ENCODE measurements at places on chromosomes 12 and 14.

GRCh38 chr12:107397890-107398500 lies 287.6 kb upstream of the PWP1 start:
- no peak for DNase-seq

DNA sequence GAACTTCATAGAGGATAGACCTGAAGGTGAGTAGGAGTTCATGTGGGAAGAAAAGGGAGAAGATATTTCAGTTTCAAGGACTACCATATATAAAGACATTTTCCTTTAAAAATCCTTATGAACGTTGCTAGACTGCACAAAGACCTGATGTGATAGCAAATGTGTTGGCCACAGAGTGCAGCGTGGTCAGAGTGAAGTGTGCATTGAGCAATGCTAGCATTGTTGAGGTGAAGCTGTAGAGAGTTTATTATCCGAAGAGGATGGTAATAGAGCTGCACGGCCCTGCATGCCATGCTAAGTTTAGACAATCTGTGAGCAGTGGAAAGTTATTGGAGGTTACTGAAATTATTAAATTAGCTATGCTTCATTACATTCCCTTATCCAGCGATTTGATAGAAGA lies 413.0 kb downstream of the CCDC91 start:
- no peak for DNase-seq

- DNase-seq = no peak
Observed at GRCh38 chr12:51721282-51721940, 127.1 kb downstream of the FIGNL2 start.

- no peak for DNase-seq
Observed at GRCh38 chr12:3152011-3152511, 74.9 kb downstream of the TSPAN9 start.

DNA sequence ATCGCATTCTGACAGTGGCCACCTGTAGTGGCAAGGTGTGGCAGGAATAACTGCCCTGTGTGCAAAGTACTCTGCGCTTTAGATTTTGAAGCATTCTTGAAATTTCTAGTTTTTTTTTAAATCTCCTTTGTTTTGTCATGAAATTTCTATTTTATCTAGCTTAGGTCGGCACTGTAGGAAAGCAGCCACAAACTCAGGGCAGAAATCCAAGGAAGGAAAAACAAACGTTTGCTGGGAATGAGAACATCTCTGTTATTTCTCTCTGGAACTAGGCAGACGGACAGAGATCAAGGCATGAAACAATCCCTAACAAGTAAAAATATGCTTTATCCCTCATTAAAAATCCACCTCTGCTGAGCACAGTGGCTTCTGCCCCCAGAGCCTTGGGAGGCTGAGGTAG lies 1.3 kb upstream of the NR2C1 start:
- DNase-seq = no peak

DNA sequence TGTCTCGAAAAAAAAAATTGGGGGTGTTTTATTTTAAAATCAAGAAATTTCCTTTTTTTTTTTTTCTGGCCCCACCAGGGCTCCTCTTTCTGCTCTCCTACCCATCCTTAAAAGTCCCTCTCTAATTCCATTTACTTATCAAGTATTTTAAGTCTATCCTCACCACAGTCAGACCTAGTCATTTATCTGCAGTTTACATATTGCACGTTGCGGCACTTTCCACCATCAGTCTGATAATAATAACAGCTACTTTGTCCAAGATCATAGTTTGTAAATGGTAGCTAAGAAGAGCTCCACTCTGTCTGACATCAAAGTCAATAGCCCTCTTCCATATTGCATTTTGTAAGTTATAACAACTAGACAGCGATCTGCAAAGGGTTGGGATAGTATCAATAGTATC lies 23.6 kb upstream of the CAND1 start:
- DNase-seq = no peak

GRCh38 chr12:23008623-23009022 lies 383.7 kb downstream of the ETNK1 start:
- DNase-seq = no peak

GRCh38 chr12:57882575-57882974 lies 36.0 kb upstream of the CTDSP2 start:
- DNase-seq = no peak

DNA sequence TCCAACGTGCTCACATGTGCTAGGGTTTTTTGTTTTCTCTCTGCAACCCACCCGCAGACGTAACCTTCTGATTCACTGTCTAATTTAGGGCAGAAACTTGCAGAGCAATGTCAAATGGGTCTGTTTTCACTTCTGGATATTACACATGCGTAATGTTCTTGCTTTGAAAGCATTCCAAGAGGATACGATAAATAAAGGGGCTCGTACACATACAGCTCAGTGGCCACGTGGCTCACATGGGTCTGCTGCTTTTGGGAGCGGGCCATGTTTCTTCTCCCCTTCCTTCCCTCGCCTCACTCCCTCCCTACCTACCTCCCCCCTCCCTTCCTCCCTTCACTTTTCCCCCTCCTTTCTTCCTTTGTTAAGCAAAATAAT lies 23.4 kb downstream of the CACNA1C start:
- DNase-seq = no peak

DNA sequence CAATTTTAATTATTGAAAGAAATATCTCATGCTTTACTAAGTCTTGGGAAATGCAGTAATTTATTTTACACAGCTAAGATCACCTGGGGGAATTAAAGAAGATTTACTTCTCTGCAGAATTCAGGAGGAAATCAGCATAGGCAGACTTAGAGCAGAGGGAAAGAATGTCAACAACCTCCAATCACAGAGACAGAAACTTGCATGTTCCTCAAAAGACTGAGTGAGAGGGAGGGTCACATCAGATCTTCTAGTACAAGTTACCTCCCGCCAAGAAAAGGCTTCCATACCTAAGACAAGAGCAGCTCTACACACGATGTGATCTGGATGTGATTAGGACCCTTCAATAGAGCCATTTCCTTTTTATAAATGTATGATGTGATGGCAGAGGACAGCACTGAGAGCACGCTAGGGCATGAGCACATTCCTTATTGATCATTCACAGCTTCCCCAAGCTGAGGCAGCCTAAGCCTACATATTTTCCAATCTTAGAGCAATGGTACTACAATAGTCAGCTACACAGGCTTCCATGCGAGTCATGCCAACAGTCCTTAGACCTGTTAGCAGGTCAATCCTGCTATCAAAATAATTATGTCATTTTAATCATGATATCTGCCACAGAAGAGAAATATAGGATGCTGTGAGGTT lies 403.3 kb downstream of the ETNK1 start:
- no peak for DNase-seq

- no peak for DNase-seq
Observed at GRCh38 chr12:53652366-53652765, 23.5 kb downstream of the ATP5MC2 start.

- no peak for DNase-seq
Observed at GRCh38 chr14:97705976-97706375, 908.8 kb downstream of the VRK1 start.

GRCh38 chr12:131057722-131058515 lies 104.2 kb downstream of the ADGRD1 start:
- no peak for DNase-seq

- no peak for DNase-seq
Observed at GRCh38 chr14:50594577-50595316, 34.8 kb downstream of the ATL1 start.

DNA sequence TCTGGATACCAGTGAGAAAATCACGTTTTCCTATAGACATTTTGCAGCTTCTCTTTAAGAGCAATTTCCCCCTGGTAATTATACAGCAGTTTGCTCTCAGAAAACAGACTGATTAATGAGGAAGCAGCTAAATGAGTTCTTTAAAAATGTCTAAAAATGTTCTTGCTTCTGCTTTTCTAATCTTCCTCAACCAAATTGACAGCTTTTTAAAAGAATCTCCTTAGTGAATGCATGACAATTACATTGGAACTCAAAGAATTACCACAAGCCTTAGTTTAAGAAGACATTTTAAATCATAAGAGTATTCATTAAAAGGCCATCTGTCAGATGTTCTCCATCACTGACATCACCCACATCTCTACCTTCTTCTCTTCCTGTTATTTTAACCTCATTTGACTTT lies 135.8 kb upstream of the PLXNC1 start:
- no peak for DNase-seq

DNA sequence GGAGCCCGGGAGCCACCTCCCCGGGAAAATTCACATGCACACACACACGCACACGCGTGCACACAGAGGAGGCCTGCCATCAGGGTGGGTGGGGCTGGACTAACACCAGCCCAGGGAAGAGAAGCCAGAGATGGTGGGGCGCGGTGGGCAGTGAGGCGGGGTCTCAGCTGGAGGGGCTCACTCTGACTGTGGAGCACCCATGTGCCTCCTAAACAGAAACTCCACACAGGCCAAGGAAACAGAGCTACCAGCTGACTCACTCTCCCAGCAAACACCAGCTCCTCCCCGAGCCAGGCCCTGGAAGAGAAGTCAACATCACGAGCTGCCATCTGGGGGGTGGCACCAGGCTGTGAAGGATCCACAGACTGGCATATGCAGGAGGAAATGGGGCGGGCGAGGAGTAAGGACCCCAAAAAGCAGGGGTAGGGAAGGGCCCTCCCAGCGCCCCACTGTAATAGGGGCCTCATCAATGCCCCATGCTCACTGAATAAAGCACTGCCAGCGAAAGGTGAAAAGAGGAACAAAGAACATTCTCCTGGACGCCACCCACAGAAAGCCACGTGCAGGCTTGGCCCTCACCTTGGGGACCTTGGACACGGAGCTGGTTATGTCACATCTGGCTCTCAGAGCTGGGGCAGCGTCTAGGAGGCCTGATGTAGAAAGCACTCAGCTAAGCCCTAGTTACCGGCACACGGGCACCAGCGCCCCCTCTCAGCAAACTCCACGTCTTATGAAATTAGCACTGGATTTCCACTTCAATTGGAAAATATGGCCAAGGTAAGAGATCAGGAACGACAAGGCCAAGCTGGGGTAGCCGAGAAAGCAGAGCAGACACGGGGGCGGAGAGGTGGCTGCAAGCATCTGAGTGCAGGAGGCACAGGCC lies 8.4 kb upstream of the INF2 start:
- DNase-seq = no peak

DNA sequence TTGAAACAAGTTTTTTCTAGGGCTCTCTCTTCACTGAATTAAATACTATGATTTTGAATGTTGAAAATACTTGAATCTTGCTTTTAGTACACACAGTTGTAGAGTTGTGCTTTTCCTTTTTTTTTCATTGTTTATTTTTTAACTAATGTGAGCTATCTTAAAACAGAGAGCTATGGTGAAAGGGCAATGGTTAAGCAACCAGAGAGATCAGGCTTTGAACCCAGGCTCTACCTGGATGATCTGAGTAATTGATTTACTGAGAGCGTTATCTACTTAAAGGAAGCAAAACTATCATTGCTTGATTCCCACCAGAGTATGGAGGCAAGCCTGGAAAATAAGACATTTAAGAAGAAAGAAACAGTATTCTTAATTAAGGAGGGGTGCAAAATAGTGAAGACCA lies 138.6 kb downstream of the DUSP6 start:
- DNase-seq = no peak

DNA sequence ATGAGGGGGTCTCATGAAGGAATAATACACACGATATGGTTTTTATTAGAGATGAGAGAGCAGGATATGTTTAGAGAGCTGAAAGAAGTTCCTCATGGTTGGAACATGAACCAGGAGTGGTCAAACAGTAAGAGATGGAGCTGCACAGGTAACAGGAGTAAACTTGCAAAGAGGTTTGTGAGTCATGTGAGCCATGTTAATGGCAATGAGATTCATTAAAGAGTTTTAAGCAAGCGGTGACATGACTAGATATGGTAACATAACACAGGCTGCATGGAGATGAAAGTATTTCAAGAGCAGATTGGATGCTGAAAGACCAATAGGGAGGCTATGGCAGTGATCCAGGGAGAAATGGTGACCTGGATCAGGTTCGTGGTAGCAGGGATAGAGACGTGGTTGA lies 62.6 kb upstream of the SSTR1 start:
- no peak for DNase-seq

- no peak for DNase-seq
Observed at GRCh38 chr14:94112513-94113063, 2.1 kb downstream of the IFI27 start.

DNA sequence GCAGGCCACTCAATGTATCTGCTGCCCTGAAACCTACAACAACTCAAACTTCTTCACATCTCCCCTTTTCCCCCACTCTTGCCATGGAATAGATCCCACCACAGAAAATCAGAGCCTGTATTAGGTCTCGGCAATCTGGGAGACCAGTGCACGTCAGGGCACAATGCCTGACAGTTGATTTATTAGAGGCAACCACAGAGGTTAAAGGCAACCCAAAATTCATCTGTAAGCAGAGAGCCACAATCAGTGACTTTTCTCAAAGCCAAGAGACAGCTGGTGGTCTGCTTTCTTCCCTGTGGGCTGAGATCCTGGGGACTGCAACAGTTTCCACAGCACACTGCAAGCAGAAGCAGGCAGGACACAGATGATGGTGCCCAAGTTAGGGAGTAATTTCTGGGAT lies 169.0 kb upstream of the NTF3 start:
- no peak for DNase-seq

- DNase-seq = peak; percentile 37
Observed at GRCh38 chr14:32560209-32560857, 231.2 kb downstream of the AKAP6 start.

- no peak for DNase-seq
Observed at GRCh38 chr12:68864604-68865003, 56.6 kb downstream of the MDM2 start.

- no peak for DNase-seq
Observed at GRCh38 chr12:19434538-19434937, 4.8 kb upstream of the AEBP2 start.

DNA sequence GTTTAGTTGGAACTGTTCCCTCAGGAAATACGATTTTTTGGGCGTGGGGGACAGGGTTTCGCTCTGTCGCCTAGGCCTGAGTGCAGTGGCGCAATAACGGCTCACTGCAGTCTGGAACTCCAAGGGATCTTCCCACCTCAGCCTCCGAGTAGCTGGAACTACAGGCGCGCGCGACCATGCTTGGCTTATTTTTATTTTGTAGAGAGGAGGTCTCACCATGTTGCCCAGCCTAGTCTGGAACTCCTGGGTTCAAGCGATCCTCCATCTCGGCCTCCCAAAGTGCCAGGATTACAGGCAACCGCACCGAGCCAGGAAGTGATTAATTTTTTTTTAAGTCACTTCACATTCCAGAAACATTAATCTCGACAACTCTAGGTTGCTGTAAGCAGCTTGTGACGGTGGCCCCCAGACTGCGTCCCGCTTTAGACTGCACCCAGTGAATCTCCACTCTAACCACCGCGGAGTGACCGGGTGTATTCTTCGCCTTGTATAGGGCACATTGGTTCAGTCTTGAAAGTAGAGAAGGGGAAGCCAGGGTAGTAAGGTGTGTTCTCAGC lies 830 bp upstream of the MIS18BP1 start:
- DNase-seq = no peak

GRCh38 chr12:96198965-96199364 lies 4.8 kb downstream of the ELK3 start:
- DNase-seq = no peak

Data from NCI-H526 treated with DMSO at 0.1 percent for 48 hours (cell line).